ENCODE measurements at places on chromosomes 6 and 20.

DNA sequence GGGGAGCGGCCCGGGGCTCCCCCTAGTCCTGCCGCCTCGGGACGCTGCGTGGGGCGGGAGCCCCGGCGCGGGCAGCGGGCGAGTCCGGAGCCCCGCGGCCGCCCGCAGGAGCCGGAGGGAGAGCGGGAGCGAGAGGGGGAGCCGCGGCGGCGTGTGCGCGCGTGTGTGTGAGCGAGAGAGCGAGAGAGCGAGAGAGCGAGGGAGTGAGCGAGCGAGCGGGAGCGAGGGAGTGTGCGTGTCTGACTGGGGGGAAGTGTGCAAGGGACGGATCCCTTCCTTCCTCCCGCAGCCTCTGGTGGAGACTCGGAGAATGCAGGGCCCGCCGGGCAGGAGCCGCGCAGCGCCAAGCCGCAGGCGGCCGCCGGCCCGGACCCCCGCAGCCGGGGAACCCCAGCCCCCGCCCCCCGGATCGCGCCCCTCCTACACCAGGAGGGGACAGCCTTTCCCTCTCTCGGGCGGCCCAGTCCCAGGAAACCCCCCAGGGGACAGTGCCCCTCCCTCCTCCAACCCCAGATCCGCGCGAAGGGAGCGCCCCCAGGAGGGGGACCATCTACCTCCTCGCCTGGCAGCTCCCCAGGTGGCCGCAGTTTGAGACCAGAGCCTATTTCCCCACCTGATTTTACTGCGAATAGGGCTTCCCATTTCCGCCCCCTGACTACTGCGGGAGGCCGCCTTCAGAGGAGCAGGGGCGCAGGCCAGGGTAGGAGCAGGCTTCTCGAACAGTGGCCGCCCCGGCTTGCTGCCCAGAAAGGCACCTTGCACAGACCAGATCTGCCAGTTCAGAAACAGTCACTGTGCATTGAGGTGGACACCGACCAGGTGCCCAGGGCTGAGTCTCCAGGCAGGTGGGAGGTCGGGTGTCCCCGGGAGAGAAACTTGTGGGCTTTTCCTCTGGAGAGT, at the start of gene CDH22:
Gene CDH22 (minus strand): TSS at position 241 of the 900 bp plus-strand sequence. CDS start 57,204 bp downstream, outside the sequence.
- peak; percentile 37 for DNase-seq

GRCh38 chr6:17928514-17929430, 58.7 kb downstream of the KIF13A start:
- no peak for DNase-seq

GRCh38 chr20:56469077-56469449, 636 bp downstream of the RTF2 start:
- no peak for DNase-seq

DNA sequence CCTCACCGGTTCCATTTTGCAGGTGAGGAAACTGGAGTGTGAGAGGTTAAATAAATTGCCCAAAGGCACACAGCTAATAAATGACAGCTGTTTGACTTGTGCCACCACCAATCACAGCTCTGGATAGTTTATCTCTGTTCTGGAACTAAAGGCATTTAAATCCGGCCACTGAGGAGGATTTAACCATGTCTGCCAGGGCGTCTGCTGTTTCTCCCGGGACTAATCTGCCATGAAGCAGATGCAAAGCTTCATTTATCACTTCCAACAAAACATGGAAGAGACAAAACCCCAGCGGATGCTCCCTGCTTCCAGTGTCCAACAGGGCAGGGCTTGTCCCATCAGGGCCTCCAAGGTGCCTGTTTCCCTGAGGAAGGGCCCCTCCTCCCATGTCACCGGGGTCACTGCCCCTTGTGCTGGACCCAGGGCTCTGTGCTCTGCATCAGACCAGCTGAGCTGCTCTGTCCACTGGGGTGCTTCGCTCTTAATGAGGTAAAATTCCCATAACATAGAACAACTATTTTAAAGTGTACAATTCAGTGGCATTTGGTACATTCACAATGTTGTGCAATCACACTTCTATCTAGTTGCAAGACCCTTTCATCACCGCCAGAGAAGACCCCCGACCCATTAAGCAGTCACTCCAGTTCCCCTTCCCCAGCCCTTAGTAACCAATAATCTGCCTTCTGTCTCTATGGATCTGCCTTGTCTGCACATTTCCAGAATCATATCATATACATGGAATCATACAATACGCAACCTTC, 244.3 kb downstream of the PTPRT start:
- no peak for DNase-seq

DNA sequence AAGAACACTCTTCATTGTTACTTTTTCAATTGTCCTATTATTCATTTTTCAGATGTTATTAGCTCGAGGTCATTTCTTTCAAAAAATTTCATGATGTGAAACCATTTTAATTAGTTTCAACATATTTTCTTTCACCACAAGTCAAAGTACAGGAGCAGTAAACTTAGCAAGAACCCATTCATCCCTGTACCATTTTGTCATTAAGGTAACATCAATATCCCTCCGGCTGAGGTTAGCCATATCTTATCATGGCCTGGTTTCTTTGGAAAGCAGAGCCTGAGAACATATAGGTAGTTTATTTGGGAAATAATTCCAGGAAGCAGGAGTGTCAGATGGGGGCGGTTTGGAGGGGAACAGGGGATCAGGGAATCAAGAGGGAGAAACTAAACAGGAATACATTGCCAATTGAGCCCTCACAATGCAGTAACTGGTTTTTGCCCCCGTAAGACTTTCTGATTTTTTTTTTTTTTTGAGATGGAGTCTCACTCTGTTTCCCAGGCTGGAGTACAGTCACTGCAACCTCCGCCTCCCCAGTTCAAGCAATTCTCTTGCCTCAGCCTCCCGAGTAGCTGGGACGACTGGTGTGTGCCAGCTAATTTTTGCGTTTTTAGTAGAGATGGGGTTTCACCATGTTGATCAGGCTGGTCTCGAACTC, 83.7 kb downstream of the MKKS start:
- DNase-seq, result no peak

GRCh38 chr20:9112541-9113515, 43.9 kb downstream of the PLCB4 start:
- no peak for DNase-seq

GRCh38 chr20:40933758-40934157, 94.9 kb upstream of the TOP1 start:
- no peak for DNase-seq

GRCh38 chr6:53899512-53899911, 104.7 kb downstream of the LRRC1 start:
- no peak for DNase-seq

DNA sequence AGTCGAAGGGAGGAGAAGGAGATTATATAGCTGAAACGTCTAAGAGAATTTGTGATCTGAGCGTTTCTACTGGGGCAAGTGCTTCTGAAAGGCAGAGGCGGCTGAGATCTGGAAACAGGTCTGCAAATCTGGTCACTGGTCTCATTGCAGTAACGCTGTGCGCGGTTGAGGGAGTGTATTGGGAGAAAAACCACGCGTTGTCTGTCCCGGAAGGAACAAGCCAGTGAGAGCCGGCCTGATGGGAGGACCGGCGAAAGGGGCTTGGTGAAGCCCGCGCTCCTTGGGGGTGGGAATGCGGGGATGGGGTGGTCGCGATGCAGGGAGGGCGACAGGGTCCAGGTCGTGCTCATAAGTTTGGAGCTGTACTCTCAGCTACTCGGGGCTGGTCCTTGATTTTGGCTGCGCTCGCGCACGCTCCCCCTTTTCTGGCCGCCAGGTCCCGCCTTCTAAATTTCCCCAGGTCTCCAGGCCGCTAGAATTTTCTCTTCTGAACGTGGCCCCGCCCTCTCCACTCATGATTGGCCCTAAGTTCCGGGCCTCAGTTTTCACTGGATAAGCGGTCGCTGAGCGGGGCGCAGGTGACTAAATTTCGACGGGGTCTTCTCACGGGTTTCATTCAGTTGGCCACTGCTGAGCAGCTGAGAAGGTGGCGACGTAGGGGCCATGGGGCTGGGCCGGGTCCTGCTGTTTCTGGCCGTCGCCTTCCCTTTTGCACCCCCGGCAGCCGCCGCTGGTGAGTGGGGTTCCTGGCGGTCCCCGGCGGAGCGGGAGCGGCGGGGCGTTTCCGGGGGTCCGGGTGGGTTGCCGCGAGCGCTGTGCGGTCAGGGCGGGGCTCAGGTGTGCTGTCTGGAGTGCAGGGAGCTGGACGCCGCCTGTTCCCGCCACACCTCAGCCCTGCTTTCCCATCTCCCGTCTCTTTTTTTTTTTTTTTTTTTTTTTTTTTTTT, at the start of gene MICB:
Gene MICB (plus strand): TSS at position 615 of the 946 bp plus-strand sequence. CDS start 49 bp downstream, at position 664.
- DNase-seq, result peak; percentile 60

GRCh38 chr6:29399525-29399924, 4.1 kb downstream of the OR12D2 start:
- no peak for DNase-seq

GRCh38 chr20:62696434-62696957, 12.1 kb upstream of the NTSR1 start:
- no peak for DNase-seq

Measured in NCI-H1436 treated with DMSO at 0.1 percent for 48 hours (cell line).